ENCODE measurements at places on chromosomes 7 and 10.

GRCh38 chr10:58477122-58477521 lies 35.5 kb upstream of the BICC1 start:
- no peak for DNase-seq

GRCh38 chr10:100623521-100624230 lies 87.9 kb downstream of the HIF1AN start:
- no peak for DNase-seq

DNA sequence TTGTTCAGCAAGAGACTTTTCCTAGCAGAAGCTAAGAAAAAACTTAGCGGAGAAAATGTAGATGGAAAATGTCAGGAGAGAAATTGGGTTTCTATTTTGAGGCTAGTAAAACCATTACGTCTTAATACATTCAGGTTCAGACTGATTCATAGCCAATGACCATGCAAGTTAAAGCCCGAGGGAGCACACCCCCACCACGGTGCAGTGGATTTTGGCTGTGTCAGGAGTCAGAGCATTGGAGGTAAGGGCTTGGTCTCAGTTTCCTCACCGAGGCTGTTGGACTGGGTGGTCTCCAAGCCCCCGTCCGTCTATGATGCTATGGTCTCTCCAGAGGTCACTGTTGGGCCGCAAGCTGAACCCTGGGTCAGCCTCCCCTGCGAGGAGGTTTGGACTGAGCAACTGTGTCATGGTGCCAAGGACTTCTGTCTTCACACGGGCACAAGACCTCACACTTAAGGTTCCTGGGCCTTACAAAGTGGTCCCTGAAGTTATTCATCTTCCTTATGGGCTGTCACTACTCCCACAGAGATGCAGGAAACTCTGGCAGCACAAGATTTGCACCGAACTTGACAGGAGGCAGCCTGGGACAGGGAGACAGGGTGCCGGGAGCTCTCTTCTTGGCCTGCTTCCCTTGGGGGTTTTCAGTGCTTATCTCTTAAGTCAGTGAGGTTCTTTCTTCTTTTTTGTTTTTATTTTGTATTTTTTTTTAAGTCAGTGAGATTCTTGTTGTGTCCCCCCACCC lies 186.8 kb downstream of the PHTF2 start:
- no peak for DNase-seq

DNA sequence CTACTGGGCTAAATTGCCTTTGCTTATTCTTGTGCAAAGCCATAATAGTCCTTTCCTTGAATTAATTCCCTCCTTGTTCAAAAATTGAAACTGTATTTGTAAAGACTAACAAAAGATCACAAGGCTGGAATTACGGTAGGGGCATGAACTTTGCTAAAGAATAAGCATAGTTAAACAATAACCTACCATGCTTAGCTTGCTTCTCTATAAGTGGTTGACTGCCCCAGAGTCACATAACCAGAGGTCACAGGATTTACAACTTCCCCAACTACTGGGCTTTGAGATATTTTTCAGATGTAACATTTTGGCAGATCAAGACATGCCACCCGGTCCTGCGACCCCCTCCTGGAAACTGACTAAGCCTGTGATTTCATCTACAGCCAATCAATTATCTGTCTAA lies 181.4 kb downstream of the GPAM start:
- DNase-seq, result no peak

GRCh38 chr10:111784436-111784835 lies 399.1 kb downstream of the GPAM start:
- no peak for DNase-seq

DNA sequence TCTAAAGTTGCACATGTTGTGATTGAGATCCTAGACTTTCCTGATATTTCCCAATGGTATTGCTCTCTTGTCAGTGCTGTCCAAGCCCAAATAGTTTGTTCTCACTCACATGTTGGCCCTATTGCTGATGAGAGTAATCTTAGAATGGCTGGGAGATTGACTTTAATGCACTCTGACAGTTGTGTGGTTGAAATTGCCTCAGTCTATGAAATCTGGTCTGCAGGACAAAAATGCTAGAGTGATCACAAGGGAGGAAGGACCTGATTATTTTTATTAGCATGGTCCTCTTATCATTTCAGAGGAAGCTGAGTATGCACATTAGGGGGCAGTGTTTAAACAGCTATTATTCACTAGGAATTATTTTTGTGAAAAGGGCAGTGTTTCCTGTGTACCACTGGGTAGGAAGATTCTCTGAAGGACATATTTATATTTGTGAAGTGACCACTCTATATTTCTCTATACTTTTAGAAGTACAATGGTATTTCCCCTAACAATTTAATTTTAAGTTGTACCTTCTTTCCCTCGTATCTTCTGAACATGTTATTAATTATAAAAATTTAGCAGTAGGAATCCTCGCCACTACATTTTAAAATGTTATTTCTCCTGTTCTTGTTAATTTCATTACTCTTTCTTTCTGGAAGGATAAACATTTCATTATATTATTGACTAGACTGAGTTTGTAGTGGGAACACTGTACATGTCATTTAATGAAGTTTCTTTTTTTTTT lies 64.4 kb downstream of the SUGCT start:
- DNase-seq, result no peak

DNA sequence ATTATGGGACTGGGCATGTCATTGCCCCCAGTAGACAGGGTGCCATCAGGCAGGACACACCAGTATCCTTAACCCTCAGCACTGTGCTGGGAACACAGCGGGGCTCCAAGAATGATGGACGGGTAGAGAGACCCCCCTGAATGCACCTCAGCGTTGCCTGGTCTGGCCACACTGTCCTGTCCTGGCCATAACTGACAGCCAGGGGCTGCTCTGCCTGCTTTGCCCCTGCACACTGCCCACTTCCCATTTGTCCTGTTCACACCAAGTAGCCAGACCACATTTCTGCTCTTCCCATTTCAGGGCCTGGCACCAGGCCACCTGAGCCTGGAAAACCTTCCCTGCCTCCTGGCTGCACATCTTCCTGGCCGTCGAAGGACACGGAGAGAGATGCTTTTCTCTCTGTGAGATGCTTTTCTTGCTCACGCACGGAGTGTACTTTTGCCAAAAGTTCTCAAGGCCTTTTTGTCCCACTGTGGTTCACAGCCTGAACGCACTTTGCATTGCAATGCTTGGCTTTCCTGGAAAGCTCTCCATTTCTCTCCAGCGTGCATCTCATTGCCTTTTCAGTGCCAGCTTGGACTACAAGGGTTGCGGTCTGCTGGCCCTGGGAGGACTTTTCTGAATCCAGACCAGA lies 131.0 kb upstream of the EEPD1 start:
- DNase-seq, result no peak

GRCh38 chr7:94362276-94362675 lies 32.4 kb upstream of the COL1A2 start:
- DNase-seq, result no peak

- DNase-seq, result no peak
Observed at GRCh38 chr7:44439926-44440325, 50.5 kb downstream of the NUDCD3 start.

DNA sequence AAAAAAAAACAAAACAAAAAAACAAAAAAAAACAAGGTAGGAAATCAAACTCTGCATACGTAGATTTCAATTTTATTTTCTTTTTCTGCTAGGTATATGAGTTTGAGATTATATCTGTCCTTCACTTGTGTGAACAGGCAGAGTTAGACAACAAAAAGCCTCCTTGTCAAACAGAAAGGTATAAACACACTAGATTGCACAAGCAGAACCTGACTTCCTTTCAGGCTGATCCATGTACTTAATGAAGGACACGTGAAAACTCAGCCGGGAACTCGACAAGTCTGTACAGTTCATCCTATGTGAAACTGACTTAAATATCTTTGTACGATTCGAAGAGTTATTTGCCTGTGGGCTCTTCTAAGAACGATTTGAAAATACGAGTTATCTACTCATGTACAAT lies 254.1 kb downstream of the ARL4A start:
- DNase-seq, result no peak
